ENCODE measurements at places on chromosomes 4 and X.

DNA sequence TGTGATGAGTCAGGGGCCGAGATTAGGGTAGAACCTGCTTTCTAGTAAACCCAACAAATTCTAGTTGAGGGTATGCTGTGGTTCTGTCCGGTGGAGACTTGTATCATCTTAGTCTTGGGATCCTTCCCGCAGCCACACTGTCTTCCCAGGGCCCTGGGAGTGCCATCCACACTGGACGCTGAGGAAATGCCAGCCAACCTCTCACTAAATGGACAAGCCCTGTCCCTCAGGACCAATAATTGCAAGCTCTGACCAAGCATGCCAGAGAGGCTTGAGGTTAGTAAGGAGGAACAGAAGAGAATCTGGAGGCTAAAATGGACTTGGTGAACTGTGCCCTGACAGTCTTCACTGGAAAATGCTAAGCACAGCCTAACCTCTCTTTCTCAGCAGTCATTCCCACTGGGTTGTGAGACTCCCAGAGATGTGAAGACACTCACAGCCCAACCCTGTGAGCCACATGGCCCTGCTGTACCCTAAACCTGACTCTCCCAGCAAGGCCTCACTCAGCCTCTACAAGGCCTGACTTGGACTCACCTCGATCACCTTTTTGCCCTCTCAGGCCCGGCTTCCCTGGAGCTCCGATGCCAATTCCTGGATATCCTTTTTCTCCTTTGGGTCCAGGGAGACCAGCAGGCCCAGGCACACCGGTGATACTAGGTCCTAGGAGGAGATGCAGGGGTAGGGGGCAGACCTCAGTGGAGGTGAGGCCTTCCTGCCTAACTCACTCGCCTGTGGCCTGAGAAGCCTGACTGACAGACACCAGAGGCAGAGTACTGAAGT is 77.6 kb downstream of the ATG4A start:
- DNase-seq, result no peak

GRCh38 chr4:17469931-17470674 is 41.8 kb downstream of the QDPR start:
- DNase-seq, result no peak

- no peak for DNase-seq
These were observed 4.0 kb downstream of the HNRNPH2 start for GRCh38 chrX:101411984-101412383.

GRCh38 chrX:112636951-112637581 is 42.7 kb downstream of the LHFPL1 start:
- DNase-seq, result no peak

DNA sequence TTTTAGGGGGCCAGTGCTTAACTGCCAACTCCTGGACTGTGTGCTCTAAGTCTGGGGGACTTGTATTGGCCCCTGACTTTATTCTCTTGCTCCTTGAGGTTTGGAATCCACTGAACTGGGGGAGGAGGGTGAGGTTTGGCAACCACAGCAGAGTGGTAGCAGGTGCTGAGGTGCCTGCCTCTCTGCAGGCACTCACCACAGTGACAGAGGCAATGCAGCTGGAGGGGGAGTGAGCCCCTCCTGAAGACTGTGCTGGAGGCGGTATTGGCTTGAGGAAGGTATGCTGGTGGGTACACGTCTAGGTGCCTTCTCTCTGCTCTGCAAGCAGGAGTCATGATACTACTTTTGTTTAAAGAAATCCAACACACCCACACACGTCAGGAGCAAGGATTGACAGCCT is 24.6 kb downstream of the CFAP299 start:
- DNase-seq, result no peak

DNA sequence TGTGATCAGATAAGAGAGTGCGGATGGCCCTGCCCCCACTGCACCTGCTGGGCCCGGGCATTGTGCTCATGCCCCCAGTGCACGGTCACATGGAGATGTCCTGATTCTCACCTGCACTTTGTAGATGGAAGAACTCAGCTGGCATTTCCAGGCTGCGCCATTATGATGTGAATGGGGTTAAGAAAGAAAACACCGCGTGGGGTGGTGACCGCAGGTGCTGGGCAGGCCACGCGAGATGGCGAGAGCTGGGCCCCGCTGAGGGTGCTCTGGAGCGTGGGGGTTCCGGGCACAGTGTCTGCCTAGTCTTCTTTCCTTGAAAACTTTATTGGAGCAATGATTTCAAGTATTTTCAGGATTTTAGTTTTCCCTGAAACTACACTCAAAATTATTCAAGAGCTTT is 17.8 kb upstream of the HGFAC start:
- no peak for DNase-seq

DNA sequence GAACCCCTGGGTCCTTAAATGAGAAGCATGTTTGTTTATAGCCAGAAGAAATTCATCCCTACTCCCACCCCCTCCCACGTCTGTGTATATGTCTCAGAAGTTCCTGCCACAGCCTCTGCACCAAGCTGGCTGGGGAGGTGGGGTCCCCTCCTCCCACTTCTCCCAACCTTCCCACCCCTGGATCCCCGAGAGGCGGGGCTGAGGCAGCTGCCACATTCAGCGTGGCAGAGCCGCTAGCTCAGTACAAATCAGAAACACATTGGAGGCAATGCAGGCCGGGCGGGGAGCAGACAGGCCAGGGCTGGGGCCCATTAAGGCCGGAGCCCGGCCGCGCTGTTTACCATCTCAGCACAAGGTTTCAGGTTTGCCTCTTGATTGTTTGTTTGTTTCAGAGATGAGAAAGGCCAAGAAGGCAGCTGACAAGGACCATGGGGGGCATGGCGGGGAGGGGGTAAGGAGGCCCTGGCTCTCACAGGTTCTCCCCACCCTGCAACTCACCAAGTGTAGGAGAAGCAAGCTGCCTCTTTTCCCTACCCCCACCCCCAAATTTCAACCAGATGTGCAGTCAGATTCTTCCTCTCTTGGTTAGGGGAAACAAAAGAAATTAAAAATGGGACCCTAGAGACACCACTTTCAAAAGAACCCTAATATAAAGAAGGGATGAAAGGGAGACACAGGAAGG is 22.3 kb downstream of the PJA1 start:
- no peak for DNase-seq

DNA sequence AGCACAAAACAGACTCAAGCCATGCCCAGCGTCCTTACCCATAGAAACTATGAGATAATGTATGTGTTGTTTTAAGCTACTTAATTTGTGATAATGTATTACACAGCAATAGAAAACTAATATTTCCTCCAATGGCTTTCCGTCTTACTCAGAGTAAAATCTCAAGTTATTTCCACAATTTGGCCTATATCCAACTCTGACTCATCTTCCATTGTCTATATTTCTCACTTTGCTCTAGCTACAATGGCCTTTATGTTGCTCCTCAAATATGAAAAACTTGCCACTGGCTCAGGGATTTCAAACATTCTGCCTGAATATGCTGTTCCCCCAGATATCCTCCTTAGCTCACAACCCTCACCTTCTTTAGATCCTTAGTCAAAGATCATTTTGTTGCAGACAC is 31.6 kb downstream of the IQCM start:
- DNase-seq, result no peak

- no peak for DNase-seq
These were observed 1016.7 kb upstream of the LCORL start for GRCh38 chr4:19038231-19038630.

DNA sequence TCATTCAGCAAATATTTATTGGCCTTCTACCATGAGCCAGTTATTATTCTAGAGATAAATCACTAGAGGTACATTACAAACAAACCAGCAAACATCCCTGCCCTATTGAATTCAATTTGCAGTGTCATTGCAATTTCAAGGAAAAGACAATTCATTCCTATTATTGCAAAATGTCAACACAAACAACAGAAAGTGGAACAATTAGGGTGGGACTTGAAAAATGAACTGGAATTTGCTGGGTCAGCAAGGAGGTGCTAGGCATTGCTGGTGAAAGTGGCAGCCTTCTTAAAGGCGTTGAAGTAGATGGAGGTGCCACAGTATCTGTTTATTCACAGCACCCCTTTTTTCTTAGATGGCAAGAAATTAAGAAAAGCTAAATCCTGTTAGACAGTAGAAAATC is 224.0 kb upstream of the BMP3 start:
- no peak for DNase-seq

- no peak for DNase-seq
These were observed 72.8 kb downstream of the GRXCR1 start for GRCh38 chr4:42965326-42965725.

DNA sequence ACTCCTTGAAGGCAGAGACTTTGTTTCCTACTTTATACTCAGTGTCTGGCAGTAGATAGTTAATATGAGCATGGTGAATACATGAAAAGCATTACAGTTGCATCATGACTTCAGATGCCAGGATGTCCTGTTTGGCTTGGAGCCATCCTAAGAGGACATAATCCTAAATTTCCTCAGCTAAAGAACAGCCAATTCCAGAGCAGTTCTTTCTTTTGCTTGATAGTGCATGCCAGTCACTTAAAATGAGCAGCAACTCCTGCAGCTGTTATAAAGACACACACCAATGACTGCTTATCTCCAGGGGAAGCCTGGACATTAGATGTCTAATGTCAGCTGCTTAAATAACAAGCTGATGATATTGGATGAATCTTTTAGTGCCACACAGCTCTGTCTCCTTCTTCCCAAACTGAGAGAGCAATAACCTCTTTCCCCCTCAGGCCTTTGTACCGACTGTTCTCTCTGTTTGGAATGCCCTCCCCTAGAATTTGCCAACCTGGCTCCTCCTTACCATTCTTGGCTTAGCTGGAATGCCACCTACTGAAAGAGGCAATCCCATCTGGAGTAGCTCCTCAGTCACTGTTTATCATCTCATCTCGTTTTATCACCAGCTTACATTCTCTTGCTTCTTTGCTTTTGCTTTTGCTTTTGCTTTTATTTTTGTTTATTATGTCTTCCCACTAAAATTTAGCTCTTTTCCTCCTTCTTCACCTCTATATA is 100.8 kb upstream of the USP38 start:
- DNase-seq, result no peak

- no peak for DNase-seq
These were observed 138.9 kb upstream of the MID1 start for GRCh38 chrX:10759141-10759799.

- no peak for DNase-seq
These were observed 23.3 kb downstream of the ARHGAP24 start for GRCh38 chr4:85498068-85498733.

GRCh38 chrX:102154218-102154860 is 1.4 kb downstream of the BEX5 start:
- no peak for DNase-seq

DNA sequence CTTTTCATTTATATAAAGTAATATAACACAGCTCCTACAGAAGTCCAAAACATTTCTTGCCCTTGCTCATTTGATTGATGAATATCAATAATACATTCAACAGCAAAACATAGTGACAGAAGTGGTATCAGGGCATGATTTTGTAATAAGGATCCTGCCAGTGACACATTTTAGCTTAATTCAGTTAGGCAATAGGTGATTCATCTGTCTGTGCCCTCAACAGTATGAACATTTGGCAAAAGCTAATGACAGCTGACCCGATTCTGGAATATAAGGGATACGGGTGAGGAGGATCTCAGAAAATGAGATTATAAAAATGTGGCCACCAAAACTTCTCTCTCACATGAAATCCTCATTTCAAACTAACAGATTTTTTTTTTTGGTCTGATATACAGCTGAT is 294.0 kb downstream of the CAMK2D start:
- DNase-seq, result no peak

DNA sequence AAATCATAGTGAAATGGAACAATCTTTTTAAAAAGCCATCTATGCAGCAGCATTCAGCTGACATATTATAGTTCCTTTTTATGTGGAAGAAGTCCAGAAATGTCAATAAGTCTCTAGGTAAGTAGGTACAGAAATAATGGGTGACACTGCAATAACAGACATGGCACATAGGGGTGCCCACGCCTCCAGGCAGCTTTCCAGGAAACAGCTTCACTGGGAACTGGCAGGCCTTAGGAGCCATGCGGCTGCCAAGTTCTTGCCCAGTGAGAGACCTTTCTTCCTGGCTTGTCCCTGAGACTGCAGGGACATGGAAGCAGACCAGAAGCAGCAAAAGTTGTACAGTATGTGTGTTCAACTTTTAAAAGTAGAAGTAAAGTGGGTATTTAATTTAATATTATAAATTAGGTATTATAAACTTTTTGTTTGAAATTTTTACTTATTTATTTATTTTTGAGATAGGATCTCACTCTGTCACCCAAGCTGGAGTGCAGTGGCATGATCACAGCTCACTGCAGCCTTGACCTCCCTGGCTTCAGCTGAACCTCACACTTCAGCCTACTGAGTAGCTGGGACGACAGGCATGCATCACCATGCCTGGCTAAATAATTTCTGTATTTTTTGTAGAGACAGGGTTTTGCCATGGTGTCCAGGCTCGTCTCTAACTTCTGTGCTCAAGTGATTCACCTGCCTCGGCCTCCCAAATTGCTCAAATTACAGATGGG is 12.1 kb upstream of the ETNPPL start:
- no peak for DNase-seq

- no peak for DNase-seq
These were observed 18.5 kb downstream of the METAP1 start for GRCh38 chr4:99013884-99014523.

DNA sequence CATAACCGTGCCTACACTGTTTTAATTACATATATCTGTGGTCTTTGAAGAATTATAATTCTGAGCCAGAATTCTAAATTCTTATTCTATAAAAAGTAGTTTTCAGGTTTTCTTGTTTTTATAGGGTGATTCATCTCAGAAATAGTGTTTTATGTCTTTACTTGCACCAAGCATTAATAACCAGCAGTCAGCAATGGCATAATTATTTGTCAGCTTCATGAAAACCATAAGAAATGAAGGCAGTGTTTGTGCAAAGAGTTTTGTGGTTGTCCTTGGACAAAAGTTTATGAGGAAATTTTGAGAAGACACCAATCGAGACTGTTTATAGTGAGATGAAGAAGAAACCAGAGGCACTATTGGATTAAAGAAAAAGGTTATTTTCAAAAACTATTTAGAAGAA is 37.2 kb downstream of the EDNRA start:
- DNase-seq, result no peak

DNA sequence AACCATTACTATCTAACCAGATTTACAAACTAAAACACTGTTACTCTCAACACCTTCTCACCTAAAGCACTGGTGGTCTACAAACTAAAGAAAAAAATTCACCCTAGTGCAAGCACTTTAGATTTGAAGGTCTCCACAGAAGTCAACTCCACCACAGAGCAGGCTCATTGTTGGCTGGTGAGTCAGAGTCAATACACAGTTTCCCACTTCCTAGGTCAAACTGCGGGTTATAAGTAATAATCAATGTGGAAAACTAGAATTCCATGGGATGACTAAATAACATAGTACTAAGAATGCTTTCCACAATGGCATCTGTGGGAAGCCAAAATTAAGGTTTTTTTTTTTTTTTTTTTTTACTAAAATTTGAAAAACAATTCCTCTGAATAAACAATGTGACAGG is 191.8 kb downstream of the PDGFC start:
- DNase-seq, result no peak

GRCh38 chrX:129781680-129782495 is 2.1 kb downstream of the SASH3 start:
- no peak for DNase-seq

Data from stimulated activated CD8-positive, alpha-beta memory T cell treated with anti-CD3 and anti-CD28 coated beads, Interleukin-4, amount 100 ng/mL, for 4 hours (primary cell).